ENCODE measurements at places on chromosomes 1 and 21.

GRCh38 chr21:31530897-31531705 lies 128.4 kb upstream of the SOD1 start:
- no peak for DNase-seq

- DNase-seq, result no peak
Observed at GRCh38 chr1:16922466-16922865, 735 bp downstream of the CROCC start.

GRCh38 chr1:180003026-180003695 lies 48.6 kb downstream of the CEP350 start:
- no peak for DNase-seq

- no peak for DNase-seq
Observed at GRCh38 chr1:189434461-189434860, 1043.2 kb downstream of the BRINP3 start.

DNA sequence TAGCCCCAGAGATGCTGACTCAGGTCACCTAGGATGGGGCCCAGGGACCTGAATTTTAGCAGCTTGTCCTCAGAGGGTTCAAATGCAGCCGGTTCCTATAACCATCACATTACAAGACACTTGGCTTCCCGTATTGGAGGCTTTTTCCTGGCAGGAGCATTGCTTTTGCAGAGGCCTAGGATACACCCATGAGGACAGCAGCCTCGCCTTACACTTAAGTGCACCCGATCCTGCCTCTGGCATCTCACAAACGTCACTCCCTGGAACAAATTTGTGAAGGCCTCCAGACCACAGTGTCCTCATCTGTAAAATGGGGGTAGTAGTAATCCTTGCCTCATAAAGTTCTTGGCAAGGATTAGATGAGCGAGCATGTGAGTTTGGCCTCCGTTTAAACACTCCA lies 130.0 kb downstream of the KAZN start:
- no peak for DNase-seq

DNA sequence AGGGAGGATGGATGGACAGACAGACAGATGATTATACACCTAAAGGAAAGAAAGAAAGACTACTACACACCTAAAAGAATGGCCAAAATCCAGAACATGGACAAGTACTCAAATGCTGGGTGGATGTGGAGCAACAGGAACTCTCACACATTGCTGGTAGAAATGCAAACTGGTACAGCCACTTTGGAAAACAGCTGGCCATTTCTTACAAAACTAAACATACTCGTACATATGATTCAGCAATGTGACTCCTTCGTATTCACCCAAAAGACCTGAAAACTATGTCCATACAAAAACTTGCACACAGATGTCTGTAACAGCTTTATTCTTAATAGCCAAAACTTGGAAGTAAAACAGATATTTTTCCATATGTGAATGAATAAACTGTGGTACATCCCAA lies 51.3 kb downstream of the PRPF38A start:
- DNase-seq, result no peak

GRCh38 chr1:23434260-23434775 lies 9.8 kb upstream of the TCEA3 start:
- DNase-seq, result no peak

DNA sequence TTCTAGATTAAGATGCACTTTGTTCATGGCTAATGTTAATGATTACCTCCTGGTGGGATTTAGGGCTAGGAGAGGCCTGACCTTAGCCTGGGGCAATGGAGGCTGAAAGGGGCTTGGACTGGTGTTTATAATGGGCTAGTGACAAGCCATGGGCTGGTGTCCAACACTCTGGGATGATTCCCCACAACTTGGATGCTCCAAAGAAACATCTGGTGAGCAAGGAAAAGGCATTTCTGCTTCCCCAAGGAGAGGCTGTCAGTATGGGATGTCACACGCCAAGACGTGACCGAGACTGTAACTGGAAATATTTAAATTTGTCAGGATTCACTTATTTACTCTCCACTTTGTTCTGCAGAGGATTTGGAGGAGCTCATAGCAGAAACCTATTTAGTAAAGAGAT lies 45.2 kb downstream of the PTPRU start:
- DNase-seq, result no peak

Measured in SK-N-DZ (cell line).